ENCODE measurements at places on chromosomes 7 and 10.

DNA sequence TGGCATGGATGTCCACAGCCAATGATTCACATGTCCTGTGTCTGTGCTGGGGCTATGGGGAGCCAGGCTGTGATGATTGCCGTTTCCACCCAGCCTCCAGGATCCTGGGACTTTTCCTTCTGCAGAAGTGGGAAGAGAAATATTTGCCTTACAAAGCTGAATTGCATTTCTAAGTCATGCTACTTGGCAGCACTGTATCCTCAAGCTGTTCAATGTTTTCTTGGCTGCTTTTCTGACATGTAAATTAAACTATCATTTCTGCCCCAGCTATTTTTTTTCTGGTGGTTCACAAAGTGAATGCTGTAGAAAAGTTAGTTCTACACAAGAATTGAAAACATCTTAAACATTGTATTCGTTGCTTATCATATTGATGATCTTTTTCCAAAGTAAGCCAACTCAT lies 51.9 kb upstream of the TCERG1L start:
- DNase-seq: no peak

- DNase-seq: no peak
Measured at GRCh38 chr7:148903504-148903903, 19.4 kb upstream of the EZH2 start.

DNA sequence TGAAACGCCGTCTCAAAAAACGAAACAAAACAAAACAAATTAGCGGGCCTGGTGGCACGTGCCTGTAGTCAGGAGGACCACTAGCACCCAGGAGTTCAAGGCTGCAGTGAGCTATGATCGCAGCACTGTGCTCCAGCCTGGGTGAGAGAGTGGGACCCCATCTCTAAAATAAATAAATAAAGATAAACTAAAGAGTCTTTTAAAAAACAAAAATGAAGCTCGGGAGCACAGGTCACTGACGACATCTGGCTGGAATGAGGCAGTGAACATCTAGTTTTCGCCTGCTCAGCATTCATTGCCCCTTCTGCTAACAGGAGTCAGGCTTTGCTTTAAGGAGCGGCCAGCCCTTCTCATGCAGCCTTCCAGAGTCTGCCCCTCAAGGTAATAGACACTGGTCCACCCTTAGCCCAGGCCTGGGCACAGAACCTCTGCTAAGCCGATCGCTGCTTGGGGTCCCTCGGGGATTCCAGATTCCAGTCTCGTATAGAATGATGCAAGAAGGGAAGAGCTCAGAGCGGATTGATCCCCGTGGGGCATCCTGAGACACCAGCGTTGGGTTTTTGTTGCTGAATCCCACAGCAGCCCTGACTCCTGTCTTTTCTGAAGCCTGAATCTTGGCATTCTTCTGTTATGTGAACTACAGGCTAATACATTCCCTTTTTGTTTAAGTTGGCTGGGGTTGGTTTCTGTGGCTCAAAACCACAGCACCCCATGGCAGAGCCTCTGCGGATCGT lies 14.2 kb upstream of the FOXK1 start:
- DNase-seq: no peak

DNA sequence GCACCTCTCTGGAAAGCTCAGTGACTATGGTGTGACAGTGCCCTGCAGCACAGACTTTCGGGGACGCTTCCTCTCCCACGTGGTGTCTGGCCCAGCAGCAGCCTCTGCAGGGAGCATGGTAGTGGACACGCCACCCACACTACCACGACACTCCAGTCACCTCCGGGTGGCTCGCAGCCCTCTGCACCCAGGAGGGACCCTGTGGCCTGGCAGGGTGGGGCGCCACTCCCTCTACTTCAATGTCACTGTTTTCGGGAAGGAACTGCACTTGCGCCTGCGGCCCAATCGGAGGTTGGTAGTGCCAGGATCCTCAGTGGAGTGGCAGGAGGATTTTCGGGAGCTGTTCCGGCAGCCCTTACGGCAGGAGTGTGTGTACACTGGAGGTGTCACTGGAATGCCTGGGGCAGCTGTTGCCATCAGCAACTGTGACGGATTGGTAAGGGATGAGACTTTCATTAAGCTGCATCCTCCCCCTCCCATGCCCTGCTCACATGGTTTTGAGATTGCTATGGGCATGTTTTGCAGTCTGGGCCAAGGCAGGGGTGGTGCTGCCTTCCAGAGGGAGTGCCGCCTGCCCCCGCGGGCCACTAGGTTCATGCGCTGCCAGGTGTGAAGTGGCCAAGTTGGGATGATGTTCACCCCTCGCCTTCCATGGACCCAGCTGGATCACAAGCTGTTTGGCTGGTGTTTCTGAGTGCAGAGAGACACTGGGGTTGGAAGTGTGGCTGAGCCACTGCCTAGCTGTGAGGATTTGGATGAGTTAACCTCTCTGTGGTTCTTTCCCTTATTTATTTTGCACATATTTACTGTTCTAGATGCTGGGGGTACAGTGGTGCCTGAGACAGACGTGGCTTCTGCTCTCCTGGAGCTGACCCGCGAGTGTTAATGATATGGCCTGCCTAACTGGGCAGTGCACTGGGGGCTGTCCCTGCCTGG lies 2.5 kb downstream of the ADAMTS14 start:
- DNase-seq: no peak

GRCh38 chr7:146961617-146962016 lies 845.0 kb downstream of the CNTNAP2 start:
- no peak for DNase-seq

Measured in naive thymus-derived CD4-positive, alpha-beta T cell (primary cell).